MCF 10A (cell line): ENCODE measurements at places on chromosomes 16 and 17. TPM values are rescaled to one million over a fixed set of nuclear protein-coding genes. Genes with fewer than 3 reads are reported as not detected.

GRCh38 chr17:40242774-40243173 is 23.7 kb downstream of the WIPF2 start:
- DNase-seq: no peak

DNA sequence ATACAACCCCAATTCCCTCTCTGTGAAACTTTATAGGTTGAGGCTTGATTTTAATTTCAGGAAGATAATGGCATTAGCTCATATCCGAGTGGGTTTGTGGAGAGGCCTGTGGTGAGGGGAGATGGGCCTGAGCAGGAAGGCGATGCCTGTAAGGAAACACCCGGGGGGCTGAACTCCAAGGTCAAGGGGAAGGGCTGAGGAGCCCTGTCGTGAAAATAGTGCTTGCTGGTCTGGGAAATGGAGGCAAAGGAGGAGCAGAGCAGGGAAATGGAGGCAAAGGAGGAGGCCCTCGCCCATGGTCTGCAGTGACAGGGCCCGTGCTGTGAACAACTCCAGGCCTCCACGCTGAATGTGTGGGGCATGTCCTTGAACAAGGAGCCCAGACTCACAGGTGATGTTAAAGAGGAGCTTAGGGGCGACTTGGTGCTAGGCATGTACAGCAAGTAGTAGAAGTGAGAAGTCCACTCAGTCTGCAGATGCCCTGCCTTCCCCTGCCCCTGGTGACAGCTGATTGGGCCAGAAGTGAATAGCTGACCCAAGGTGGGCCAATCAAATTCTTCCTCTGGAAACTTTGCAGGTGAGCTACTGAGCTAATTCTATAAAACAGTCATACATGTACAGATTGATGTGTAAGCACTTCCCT is 38.1 kb downstream of the MRPS23 start:
- DNase-seq: peak; percentile 12

The MRPL45 gene
- total RNA-seq: 37.2 and 48.4 TPM in 2 replicates

The MMP25 gene
- total RNA-seq: 0.26 and 0.64 TPM in 2 replicates

GRCh38 chr17:42950044-42950783 is 14.0 kb downstream of the AARSD1 start:
- DNase-seq: no peak

DNA sequence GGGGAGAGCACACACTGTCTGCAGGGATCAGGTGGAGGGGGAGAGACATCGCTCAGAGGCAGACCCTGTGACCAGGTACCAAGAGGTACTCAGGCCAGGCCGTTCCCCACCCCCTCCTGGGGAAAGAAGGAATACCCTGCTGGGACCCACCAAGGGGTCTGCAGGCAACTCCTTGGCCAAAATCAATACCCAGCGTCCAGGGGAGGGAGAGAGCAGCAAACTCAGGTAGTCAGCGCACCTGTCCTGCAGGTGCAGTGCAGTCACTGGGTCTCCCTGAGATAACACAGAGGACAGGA is 57.5 kb upstream of the DOC2B start:
- no peak for DNase-seq
